ENCODE measurements at places on chromosomes 1 and 21.

DNA sequence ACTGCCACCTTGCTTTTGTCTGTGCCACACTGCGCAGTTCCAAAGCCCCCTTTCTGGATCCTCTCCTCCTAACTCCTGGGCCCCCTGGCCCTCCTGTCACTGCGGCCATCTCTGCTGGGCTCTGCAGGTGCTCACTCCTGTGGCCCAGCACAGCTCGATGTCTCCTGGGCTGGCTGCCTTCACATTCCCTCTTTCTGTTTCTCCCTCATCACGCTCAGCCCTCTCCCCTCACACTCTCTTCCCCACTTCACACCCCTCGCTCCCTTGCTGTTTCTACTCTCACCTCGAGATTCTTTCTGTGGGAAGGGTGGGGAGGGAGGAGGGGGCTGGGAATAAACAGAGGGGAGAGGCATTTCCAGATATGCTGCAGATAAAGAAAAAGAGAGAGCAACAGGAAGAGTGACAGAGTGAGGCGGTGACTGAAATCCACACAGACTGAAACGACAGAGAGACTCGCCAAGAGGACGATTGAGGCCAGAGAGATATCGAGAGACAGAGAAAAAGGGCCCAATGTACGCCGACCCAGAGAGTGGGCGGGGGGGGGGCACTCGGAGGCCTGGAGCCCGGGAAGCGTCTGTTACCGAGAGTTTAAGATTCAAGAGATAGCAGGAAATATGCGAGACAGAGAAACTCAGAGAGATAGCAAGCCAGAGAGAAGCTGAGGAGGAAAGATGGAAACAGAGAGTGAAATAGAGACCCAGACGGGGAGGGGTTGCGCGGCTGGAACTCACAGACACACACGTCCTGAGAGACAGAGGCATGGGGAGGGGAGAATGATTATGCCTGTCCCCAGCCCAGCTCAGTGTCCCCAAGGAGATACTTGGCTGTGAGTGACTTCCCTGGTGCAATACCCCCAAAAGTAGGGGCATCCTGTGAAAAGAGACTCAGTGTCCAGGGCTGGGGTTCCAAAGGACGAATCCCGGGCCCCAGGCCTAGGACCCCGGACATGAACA, 666 bp downstream of the CSF3R start:
- no peak for DNase-seq

DNA sequence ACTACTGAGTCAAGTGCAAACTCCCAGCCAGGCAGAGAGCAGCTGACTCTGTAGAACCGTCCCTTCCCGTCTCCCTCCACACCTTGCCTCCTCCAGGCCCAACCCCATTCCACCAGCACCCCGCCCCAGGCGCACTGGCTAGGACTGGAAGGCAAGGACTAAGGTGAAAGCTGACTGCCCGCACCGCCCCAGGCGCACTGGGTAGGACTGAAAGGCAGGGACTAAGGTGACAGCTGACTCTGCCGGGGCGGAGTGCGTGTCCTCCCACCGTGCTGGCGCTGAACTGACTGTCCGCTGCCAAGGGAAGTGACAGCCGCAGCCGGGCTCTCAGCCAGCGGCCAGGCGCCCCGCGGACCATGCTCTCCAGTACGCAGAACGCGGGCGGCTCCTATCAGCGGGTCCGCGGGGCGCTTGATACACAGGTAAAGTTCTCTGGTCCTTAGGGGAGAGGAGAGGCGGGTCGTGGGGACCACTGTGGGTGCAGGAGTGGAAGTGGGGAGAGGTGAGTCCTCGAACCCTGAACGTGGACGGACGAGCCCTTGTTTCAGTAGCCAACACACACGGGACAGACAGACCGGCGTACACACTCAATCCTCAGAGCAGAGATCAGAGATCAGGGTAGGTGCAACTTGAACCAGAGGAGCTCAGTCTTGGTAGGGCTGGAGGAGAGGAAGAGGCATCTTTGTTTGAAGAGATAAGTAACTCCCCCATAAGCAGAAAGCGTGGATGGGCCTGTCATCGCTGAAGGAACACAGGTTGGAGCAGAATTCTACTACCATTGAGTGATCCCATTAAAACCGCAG, 58.0 kb downstream of the RBM11 start:
- no peak for DNase-seq

DNA sequence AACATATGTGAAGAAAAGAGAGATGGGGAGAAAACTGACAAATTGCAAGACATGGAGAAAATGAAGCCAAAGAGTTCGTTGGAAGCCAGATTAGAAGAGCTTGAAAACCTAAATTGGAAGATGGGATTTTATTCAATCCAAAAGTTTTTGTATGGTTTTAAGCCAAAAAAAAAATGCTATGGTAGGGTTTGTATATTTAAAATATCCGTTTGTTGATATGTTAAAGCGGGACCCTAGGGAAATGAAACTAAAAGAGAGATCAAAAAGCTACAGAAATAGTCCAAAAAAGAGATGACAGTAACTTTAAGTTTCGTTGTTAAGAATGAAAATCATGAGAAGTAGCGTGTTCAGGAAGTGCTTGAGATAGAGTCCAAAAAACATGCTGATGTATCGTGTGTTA, 617.7 kb upstream of the ADGRL2 start:
- no peak for DNase-seq

DNA sequence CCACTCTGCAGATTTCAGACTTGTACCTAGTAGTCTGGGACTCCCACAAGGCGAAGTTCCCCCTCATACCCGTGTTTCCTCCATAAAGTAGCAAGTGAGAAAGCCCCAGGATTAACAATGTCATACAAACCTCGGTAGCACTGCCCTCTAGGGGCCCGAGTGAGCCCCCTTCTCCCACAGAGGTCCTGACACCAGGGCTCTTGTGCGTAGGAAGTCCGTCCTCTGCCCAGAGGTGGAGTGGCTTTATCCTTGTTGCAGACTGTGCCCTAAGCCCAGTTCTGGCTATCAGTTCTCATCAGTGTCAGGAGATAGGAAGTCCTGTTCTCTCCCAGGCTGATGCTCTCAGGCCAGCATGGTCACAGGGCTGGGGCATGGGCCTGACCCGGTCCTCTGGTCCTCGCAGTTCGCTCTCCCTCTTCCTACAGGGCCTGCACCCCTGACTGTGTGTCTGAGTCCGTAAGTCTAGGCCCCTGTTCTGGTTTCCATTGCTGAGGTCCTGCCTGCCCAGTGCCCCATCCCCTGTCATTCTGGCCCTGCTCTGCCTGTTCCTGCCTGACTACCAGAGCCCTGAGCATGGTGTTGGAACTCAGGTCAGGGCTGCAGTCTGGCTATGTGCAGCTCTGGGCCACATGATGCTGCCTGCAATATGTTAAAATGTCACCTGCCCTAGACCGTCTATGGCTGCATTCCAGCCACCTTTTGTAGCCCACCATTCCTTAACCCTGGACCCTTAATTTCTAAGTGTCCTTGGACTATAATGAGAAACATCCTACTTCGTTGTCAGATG, 285.6 kb downstream of the ASTN1 start:
- DNase-seq, result no peak

- no peak for DNase-seq
Measured at GRCh38 chr21:41565550-41565949, 57.6 kb upstream of the TMPRSS2 start.

GRCh38 chr21:46096596-46097335, 1.1 kb upstream of the COL6A2 start:
- no peak for DNase-seq

DNA sequence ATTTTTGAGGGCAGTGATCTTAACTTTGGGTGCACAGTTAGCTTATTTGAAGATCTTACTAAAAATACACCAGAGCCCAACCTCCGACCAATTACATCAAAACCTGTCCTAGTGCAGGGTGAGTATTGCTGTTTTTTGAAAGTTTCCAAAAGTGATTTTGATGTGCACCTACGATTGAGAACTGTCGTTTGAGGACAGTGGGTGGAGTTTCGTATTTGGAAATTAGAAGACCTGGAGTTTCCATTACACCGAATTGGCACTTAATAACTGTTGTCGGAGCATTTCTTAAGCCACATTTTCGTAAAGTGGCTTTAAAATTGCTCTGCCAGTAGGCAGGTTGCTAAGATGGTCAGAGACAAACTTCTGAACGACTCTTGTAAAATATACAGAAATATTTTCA, 1.1 kb downstream of the SOD1 start:
- DNase-seq, result no peak

DNA sequence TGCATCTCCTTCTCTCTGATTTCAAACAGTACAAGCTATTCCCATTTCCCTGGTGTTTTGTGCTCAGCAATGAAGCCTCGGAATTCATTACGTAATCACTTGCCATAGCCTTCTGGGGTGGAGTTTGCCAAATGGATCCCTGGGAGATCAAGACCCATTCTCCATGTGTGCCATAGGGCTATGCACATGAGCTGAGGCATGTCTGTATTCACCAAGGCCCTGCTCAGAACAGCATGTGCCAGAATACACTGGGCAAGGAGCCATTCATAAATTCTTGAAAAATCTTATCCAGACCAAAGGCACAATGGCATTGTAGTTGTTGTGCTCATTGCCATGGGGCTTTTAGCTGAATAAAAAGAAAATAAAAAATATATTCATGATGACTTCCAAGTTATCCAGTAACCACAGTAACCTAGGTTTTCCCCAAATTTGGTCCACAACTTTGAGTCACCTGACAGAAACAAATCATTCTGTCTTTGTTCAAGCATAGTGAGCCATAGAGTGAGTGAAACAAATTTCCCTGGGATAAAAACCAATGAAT, 53.0 kb downstream of the CRB1 start:
- DNase-seq, result peak; percentile 96

- DNase-seq, result no peak
Measured at GRCh38 chr1:73813236-73813635, 384.7 kb downstream of the LRRIQ3 start.

DNA sequence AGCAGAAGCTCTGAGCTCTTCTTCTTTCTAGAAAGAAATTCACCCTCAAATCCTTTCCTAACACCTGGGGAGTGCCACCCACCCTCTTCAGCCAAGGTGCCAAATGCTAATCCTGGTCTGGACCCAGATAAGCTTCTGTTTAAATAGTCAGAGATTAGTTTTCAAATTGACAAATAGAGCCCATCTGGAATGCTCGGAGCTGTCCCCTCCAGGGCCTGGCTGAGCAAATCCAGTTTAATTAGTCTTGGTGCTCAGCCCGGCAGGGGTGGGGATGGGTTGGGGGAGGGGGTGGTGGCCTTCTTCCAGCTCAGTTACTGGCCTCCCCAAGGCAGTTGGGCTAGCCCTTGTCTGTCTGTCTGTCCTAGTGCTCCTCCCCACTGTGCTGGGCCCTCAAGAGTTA, 269.5 kb downstream of the GRIK3 start:
- DNase-seq, result no peak

DNA sequence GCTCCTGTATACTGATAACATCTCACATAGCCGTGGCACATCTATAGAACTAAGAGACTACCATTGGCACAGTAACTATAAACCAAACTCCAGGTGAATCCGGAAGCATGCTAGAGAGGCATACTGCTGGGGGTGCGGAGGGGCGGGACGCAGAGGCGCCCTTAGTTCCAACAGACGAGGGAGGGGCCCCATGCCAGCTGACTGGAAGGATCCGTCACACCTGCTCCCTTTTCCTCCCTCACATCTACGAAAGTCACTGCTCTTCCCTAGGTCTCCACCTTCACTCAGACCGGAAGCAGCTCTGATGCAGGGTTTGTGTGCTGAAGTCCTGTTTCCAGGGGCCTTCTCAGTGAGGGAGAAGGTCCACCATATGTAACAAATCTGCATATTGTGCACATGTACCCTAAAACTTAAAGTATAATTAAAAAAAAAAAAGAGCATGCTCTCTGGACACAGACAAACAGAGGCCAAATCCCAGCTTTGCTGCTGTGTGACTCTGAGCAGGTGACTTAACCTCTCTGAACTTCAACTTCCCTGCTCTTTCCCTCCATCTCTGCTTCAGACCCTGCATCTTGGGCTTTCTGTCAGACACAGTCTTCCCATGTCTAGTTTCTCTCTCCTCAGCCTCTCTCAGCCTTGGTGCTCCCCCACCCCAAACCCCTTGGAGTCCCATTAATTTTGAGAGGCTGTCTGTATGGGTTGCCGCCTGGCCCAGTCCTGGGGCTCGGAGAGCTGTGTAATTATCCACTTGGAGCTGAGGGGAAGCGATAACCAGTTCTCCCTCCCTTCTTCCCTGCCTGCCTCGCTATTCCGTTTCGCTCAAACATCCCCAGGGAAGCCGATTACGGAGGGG, 7.8 kb upstream of the GJB5 start:
- no peak for DNase-seq

DNA sequence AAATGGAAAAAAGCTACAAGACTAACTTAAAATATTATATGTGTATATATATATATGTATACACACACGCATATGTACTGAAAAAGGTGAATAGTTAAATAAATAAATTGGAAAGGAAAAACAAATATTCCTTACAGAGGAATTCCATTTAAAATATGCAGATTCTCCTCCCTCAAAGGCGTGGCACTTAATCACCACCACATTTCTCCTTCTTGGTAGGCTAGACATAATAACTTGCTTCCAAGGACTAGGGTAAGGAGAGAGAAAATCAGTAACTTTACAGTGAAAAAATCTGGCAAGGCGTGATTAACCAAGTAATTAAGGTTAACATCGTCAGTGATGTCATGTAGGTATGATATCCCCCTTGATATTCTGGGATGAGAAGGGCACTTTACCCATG, 84.0 kb upstream of the USP25 start:
- no peak for DNase-seq

DNA sequence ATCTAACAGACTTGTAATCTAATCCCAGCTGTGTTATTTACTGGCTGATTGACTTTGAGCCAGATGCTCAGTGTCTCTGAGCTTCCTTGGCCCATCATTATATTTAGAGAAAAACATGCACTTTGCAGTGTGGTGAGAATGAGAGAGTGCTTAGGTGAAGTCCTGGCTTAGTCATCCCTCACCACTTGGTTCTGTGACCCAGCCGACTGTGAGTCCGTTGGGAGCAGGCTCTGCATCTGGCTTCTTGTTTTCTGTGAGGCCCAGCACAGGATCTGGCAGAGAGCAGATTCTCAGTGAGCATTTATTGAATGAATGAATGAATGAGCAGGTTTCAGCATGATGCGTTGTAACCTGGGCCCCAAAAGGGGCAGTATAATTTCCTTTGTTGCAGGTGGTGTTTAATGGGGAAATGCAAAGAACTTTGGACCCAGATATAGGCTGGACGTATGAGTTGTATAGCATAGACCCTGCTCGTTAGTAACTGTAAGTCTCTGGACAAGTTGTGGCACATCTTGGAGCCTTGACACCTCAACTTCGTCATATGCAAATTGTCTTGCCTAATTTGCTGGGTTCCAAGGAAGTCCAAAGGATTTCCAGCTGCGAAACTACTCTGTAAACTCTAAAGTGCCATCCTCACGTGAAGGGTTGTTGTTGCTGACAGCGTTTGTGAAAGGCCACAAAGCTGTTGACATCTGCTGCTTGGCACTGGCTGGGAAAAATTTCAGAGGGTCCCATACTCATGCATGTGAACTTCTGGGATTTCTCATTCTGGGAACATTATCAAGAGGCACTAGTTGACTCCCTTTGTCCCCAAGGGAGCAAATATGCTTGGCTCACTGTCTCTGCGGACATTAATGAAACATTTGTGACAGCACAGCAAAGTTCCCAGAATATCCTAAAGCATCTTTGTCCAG, 138.8 kb upstream of the USP24 start:
- no peak for DNase-seq

GRCh38 chr1:184590163-184590750, 164.4 kb downstream of the EDEM3 start:
- DNase-seq, result no peak

Measured in skeletal muscle cell (primary cell).